Activated CD8-positive, alpha-beta memory T cell treated with anti-CD3 and anti-CD28 coated beads for 1 hour (primary cell): ENCODE measurements at places on chromosomes 16 and 17.
A peak's percentile ranks its signal among the peaks of the same experiment; 100 is the strongest.

DNA sequence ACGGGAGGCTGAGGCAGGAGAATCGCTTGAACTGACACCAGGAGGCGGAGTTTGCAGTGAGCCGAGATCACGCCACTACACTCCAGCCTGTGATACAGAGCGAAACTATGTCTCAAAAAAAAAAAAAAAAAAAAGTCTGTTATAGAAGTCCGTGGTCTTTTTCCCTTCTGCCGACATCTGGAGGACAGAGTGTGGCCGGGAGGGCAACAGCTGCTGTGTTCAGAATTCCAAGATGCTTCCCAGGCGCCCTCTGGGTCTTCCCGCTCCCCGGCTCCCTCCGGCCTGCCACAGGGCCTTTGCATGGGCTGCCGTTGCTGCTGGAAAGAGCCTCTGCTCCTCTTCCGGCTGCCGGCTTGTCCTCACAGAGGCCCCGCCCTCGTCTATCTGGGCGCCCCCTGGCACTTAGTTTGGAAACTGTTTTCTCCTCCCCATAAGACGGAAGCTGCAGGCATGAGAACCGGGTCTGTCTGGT, 2.4 kb upstream of the CACNA1H start:
- DNase-seq: no peak

DNA sequence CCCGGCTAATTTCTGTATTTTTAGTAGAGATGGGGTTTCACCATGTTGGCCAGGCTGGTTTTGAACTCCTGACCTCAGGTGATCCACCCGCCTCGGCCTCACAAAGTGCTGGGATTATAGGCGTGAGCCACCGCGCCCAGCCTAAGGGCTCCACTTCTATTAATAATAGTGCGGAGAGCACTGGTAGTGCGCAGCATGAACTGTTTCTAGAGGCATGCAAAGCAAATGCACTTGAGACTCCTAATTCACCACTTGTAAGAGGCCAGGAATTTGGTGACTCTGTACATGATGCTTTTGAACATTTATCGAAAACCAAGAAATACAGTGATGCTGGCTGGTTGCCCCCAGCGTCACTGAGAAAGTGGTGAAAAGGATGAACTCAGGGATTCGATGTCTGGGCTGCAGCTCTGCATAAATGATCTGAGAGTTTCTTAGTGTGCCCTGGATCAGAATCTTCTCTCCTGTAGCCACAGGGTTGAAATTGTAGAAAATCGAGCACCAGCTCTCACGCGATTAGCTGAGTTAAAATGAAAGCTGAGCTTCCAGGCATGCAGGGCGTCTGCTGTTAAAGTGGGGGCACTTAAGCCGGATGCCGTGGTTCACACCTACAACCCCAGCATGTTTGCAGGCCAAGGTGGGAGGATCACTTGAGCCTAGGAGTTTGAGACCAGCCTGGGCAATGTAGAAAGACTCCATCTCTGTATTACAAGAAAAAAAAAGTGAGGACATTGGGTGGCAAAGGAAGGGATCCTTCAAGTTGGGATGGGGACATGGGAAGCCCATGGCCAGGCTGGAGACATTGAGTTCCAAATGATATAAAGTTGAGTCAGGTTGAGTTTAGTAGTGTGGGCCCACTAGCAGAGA, 4.8 kb downstream of the RNF213 start:
- DNase-seq: no peak

DNA sequence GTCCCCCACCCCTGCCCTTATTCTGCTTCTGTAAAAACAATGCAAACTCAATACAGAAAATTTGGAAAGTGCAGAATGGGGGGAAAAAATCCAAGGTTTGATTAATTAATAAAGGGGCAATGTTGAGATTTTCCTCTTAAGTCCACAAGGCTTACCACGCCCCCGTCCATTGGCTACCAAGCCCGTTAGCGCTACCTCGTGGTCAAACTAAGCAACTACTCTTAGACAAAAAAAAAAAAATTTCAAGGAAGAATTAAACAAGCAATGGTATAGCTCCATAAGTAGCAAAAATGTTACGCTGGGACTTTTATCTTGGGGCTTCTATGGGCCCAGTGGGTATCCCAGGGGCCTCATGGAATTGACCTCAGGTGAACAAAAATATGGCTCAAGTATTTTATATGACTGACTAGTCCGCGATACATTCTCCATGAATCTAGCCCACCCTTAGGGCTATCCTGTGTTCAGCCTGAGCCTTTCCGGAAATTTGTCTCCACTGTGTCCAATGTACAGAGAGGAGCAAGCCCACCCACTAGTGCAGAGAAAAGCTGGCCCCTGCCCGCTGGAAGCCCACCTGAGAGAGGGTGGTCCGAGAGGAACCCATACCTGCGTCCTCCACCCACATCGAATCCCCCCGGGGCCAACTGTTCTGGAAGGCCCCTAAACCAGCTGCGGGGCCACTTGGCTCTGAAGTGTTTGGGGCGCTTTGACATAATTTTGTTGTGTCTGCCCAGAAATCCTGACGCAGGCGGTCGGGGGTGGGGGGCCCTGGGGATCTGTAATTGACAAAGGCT, 19.1 kb upstream of the TEX2 start:
- no peak for DNase-seq

GRCh38 chr17:76752006-76752405, 14.1 kb downstream of the MFSD11 start:
- DNase-seq: no peak

DNA sequence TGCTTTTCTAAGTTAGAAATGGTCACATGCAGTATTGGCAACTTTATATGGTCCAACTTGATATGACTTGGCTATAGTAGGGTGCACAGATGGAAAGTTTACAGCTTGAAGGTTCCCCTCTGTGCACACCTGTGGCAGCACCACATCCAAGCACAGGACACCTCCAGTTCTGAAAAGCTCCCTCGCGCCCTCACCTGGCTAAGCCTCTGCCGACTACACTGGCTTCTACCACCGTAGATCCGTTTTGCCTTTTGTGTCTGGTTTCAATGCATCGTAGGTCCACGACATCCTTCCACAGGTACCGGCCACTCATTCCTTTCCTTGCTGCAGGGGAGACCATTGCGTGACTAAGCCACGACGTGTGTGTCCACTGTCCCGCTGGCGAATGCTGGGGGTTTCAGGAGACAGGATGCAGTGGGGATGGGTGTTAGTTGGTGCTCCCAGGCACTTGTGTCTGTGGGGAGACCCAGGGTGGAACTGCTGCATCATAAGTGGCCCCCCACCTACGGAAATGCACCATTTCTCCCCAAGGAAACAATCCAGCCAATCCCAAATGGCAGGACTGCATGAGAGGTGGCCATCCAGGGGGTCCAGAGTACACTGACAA, 4.9 kb upstream of the RASD1 start:
- DNase-seq: no peak

DNA sequence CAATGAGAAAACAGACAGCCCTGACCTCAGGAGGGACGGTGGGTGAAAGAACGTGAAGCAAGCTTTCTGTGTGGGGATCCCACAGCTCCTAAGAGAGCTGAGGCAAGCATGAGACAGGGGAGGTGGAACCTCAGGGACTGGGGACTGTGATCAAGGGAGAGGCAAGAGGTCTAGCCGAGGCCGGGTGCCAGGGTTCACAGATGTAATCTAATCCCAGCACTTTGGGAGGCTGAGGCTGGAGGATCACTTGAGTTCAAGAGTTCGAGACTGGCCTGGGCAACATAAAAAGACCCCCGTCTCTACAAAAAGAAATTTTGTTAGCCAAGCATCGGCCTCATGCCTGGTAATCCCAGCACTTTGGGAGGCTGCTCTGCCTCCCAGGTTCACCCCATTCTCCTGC, 4.5 kb upstream of the ADAM11 start:
- no peak for DNase-seq

GRCh38 chr17:4136373-4136772, 6.5 kb downstream of the ZZEF1 start:
- DNase-seq: no peak

GRCh38 chr17:77602883-77603640, 355.4 kb upstream of the TNRC6C start:
- DNase-seq: no peak

- peak; percentile 46 for DNase-seq
These were observed 16.0 kb downstream of the SOX8 start for GRCh38 chr16:997440-998051.

GRCh38 chr16:20383106-20384029, 21.2 kb downstream of the PDILT start:
- no peak for DNase-seq

- no peak for DNase-seq
These were observed 14.3 kb upstream of the NAT9 start for GRCh38 chr17:74790161-74791058.

DNA sequence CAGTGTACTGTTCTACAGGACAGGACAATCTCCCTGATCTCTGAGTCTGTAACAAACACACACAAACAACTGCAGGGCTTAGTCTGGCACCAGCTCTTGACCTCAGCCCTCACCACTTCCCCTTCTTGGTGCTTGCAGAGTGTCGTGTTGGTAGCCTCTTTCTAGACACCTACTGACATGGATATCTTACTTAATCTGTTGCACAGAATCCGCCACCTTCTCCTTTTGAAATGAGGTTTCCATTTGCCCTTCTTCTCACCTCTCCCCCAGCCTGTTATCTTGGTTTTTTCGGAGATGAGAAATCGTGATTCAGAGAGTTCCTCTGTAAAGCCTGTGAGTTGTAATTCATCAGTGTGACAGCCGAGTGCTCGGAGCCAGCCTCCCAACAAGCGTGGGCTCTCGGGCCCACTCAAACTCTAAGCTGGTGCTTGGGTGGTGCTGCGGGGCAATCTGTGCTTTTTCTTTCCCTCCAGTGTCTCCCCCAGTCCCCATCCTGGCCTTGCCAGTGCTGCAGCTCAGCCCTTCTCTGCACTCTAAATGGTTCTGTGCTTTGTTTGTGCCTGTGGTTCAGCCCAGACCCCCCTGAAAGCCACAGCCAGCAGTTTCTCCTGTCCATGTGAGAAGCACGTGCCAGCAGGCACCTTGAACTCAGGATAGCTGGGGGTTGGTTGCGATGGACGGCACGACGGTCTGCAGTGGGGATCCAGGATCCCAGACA, 28.1 kb downstream of the KIAA0513 start:
- DNase-seq: peak; percentile 34

DNA sequence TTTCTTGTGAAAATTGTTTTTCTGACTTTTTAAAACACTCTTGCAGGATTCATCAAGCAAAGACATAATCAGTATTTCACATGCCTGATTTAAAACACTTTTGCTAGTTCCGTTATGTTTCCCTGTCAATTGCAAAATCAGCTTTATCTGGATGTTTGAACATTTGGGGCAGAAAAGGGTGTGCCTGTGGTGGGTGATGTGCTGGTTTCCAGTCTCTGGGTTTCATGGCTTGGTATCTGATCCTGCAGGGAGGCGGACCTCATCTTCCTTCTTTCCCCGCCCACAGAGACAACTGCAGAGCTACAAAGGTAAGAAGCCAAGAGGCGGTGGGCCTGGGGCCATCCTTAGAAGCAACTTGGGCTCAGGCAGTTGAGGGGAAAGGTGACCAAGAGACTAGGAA, 41.8 kb downstream of the NLRC5 start:
- DNase-seq: no peak

DNA sequence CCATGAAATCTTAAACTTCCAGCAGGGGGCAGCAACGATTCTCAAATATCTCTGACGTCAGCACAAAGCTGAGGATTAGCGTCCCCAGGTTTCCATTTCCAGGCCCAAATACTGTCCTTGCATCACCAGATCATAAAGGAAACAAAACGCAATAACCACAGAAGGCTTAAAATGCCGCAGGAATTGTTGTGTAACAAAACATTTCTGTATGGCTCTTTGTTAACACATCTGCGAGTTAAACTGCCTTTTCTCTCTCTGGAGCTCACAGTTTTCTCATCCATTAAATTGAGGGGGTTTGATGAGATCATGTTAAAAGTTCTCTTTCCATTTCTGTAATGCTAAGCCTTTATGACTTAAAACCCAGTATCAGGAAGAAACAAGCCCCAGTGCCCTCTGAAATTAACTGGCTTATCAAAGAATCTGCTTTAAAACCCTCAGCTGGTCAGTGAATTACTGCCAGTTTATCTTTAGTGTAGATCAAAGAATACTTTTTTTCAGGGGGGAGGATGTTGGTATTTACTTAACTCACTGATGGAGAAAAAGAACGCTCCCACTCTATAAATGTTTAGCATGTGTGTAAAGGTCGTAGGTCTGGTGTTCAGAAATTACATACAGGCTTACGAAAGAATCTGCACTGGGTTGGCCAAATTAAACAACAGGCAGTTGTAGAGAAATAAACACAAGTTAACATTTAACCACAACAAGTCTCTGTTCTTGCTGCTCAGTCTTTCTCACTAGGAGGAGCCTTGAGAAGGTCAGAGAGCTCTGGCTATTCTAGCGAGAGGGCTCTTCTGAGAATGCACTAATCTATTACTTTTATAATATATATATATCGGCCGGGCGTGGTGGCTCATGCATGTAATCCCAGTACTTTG, 10.6 kb upstream of the TERF2 start:
- DNase-seq: peak; percentile 30

DNA sequence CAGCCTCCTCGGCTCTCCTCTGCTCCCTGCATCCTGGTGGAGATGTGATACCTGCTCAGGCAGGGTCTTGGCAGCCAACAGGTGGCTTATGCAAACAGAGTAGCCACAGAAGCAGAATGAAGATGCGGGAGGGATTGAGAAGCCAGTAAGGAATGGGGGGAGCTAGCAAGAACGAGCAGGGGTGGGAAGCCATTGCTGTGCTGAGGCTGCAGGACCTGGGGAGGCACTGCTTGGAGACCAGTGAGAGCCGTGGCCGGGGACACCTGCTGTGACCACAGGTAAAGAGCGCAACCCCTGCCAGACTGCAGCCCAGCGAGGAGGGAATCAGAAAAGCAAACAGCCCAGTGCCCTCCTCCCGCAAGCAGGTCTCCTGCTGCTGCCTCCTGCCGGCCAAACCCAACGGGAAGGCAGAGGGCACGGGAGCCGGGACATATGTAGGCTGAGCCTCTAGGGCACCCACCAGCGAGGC, 14.7 kb downstream of the AIPL1 start:
- no peak for DNase-seq

DNA sequence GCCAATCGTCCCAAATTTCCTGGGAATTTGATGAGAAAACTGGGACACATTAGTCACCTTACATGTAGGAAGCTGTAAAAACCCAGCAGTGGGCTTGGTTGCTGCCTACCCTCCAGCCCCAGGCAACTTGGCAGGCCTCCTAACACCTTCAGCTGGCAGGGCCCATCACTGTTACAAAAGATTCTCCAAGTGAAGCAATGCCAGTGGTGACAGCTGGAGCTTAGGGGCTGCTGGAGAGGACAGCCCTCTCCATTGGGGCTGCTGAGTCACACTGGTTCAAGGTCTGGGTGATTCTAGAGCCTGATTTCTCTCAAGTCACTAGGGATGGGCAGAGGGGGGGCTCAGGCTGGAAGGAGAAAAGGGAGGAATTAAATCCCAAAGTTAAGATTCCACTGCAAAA, 180.6 kb downstream of the COPRS start:
- no peak for DNase-seq

- no peak for DNase-seq
These were observed 626.6 kb upstream of the SOX9 start for GRCh38 chr17:71494062-71494855.

DNA sequence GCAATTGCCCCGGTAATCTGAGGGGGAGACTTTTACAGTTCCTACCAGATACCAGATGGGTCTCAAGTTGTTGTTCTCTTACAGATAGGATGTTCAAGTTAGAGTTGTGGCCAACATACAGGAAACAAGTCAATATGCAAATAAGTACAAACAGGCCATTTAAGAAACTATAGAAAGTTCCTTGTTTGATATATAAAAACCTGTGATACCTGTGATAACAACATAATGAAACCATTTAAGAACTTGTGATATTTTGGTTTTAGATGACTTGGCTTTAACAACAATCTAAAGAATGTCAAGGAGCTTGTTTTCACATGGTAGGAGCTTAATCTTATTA, 16.8 kb downstream of the CDR2 start:
- no peak for DNase-seq
